ENCODE measurements at places on chromosomes 12 and 14.

GRCh38 chr12:47774663-47775062 is 1.6 kb downstream of the SLC48A1 start:
- DNase-seq = no peak

GRCh38 chr14:51614707-51615106 is 37.0 kb upstream of the FRMD6 start:
- DNase-seq = no peak

GRCh38 chr14:37438444-37438843 is 156.6 kb downstream of the FOXA1 start:
- DNase-seq = no peak

- DNase-seq = no peak
These were observed 78.7 kb upstream of the PSMC1 start for GRCh38 chr14:90177539-90178189.

GRCh38 chr12:92132288-92132687 is 13.4 kb downstream of the BTG1 start:
- no peak for DNase-seq

GRCh38 chr12:124605883-124606774 is 38.7 kb upstream of the NCOR2 start:
- no peak for DNase-seq

DNA sequence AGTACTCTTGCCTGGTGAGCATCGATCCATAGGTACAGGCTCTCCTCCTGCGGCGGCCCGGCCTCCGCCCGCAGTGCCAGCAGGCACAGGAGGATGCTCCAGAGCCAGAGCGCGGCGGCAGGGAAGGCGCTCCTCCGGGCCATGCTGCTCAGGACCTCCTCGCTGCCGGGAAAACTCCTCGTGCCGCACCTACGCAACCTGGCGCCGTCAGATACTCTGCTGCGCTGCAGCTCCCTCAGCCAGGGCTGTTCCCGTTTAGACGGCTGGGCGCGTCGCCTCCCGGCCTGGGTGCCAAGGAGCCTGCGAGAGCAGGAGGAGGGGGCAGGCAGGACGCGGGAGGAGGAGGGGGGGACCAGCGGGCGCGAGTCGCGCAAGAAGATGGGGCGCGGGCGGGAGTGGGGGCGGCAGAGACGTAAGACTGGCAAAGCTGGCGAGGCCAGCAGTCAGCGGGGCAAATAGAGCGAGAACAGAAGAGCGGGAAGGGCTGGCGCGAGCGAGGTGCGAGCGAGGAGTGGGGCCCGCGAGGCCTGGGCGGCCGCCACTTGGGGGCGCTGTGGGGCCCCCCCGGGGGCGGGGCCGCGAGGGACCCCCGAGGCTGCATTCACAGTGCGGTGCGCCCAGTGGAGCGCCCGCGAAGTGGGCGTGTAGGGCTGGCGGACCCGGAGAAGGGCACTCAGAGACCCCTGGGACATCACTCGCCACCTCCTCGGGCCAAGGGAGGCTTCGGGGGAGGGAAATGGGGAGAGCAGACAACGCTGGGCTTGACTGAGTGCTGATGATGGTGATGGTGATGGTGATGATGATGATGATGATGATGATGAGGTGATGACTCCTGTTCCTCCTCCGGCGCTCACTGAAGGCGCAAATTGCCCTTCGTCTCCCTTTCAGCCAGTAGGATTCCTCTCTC is at the start of gene WIF1:
Gene WIF1 (minus strand): TSS at position 257 of the 907 bp plus-strand sequence. CDS start 114 bp downstream, at position 143.
- peak; percentile 74 for DNase-seq

DNA sequence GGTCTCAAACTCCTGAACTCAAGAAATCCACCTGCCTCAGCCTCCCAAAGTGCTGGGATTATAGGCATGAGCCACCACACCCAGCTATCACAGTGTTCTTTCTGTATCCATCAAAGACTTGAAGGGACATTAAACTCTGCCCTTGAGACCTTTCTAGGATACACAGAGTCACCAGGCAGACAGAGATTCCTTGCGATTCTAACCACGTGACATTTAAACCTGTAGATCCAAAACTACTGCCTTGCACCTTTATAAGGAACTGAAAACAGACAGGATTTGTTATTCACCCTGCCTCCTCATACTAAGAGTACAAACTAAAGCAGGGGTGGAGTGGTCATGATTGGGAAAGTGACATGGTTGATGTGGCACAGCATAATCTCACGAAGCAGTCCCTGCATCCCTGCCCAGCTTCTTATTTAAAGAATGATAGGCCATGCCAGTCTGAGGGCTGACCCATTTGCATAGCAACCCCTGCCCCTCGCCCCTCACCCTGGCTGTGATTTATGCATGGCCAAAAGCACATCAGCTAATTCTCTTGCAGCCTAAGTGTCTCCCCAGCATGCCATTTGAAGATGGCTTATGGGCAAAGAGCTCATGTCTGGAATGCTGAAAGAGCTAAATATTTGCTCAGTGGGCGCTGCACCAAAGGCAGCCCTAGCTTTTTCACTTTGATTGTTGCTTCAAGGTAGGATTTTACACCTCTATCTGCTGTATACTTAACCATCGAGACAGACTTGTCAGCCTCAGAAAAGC is 43.2 kb upstream of the MYBPC1 start:
- DNase-seq = no peak

- DNase-seq = no peak
These were observed 391.6 kb downstream of the ZFP36L1 start for GRCh38 chr14:68401317-68401716.

DNA sequence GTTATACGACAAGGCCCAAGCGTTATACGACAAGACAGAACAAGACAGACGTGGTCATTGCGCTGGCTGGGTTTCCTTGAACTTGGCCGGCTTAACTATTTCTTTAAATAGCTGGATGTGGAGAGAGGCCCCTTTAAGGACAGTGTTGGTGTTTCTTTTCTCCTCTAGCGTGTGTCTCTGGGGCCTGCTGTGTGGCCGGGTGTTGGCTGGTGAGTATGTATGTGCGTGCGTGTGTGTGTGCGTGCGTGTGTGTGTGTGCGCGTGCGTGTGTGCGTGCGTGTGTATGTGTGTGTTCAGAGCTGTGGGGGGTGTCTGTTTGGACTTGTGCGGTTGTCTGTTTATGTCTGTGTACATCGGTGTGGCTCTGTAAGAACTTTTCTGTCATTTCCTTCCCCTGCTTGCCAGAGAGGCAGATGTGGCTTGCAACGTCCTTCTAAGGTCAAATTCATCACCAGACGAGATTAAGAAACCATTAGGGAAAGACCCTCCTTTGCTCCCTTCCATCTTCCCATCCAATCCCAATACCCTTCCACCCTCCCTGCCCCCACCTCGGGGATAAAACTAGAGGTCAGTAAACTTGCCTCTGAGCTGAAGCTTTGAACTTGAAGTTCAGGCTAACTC is 78.6 kb upstream of the TBX3 start:
- DNase-seq = no peak

DNA sequence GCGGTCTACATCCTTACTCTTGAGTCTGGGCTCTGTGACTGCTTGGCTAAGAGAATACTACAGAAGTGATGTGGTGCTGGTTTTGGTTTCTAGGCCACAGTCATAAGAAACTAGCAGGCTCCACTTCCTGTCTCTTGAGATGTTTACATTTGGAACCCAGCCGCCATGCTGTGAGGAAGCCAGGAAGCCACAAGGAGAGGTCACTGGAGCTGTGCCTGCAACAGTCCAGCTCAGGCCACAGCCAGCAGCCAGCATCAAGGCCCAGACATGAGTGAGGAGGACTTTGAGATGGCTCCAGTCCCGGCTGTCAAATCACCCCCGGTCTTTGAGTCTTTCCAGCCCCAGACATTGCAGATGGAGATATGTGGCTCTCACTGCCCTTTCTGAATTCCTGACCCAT is 12.9 kb upstream of the FAM181A start:
- DNase-seq = no peak

DNA sequence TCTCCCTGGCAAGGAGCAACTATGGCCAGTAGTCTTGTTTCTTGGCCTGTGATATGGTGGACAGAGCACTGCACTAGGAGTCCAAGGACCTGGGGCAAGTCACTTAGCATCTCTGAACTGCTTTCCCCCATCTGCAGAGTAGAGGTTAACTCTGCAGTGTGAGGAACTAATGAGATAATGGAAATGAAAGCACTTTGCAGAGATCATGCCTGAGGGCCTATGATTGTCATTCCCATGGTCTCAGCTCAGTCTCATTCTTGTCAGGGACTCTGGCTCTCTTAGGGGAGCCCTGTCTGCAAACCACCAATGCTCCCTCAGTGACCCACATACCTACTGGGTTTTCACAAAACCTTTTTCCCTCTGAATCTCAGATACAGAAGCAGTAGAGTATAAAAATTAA is 6.5 kb upstream of the PNMA1 start:
- no peak for DNase-seq

DNA sequence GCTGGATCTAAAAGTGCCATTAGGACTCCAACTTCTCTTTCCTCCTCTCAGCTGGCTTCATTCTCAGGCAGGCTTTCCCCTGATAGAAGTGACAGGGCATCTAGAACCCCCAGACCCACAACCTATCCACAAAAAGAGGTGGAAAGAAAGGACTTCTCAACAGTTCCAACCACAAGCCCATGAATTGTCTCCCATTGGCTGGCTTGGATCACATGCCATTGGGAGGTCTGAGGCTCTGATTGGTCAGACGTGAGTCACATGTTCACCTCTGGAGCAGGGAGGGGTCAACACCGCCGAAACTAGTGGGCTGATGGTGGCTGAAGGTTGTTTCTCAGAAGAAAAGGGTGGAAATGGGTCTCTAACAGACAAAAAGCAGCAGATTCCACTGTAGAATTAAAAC is 47.2 kb downstream of the DRAM1 start:
- no peak for DNase-seq

- DNase-seq = peak; percentile 59
These were observed 1.6 kb downstream of the DPF3 start for GRCh38 chr14:72892103-72892878.

DNA sequence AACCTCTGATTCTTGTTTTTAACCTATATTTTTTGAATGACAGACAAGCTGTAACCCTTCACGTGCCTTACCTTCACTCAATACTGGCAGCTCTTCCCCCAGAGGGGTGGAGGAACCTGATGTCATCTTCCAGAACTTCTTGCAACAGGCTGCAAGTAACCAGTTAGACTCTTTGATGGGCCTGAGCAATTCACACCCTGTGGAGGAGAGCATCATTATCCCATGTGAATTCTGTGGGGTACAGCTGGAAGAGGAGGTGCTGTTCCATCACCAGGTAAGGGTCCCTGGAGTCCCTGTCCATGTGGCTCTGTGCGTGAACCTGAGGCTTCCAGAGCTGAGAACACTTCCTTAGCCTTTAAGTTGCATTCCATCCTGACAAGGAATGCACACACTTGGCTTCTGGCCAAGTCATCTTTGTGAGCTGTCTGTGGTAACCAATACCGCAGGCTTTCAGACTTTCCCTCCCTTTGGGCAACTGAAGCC is 22.7 kb downstream of the TRAFD1 start:
- no peak for DNase-seq

GRCh38 chr12:80269803-80270552 is 170.6 kb downstream of the OTOGL start:
- DNase-seq = no peak

DNA sequence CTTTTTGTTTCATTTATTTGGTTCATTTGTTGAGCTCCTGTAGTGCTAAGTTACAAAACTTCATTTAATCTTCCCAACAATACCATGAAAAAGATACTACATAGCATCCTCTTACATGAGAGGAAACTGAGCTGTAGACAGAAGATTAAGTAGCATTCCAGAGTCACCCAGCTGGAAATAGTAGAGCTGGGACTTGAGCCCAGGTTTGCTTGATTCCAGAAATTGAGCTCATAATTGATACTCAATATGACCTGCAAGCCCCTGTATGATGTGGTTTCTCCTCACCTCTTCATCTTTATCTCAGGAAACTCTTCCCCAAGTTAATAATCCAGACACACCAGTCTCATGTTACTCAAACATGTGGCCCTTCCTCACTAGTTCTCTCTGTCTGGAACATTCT is 87.0 kb upstream of the DAAM1 start:
- DNase-seq = no peak

DNA sequence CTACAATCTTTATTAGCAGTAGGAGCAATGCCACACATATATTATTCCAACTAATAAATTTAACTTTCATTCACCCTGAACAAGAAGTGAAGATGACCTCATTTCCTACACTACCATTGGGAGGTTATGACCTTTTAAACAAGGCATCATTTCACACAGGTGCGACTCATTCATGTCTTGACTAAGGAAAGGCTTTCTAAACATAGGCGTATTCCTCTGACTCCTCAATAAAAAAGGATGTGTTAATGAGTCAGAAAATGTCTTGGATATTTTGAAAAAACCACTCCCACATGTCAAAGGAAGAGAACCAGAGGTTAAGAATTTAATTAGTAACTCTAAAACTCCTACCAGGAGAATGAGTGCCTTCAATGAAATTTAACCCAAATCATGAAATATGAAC is 115.2 kb downstream of the PRICKLE1 start:
- DNase-seq = no peak

DNA sequence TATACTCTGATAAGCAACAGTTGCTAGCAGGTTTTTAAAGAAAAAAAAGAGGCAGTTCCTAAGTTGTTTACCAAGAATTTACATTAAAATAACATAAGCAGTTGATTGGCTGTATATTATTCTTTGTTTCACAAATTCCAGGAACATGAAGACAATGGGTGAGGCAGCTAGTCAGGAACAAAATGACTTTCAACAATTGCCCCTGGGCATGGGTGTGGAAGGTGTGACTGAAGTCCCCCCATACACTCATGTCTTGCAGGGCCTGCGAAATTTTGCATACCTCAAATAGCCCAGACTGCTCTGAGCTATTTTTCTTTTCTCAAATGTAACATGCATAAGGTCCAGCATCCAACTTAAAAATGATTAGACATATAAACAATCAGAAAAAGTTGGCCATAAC is 267.2 kb upstream of the DIO3 start:
- no peak for DNase-seq

- DNase-seq = no peak
These were observed 4.1 kb upstream of the CISTR start for GRCh38 chr12:53755893-53756292.

DNA sequence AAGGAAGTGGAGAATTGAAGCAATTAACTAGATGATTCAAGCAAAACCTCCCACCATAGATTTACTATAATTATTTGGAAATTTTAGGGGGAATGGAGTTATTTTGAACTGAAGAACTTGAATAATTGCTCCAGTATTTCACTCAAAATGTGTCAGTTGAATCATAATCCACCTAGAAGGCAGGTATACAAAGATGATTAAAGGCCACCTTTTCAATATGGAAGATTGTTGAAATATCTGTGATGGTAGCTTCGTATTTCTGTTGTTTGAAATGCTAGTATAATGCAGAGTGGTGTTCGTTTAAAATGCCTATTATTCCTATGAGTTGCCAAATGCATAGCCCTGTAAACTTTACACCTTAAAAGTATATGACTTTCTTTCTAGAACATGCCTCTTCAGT is 3.1 kb downstream of the HMGA2 start:
- DNase-seq = no peak
